ENCODE measurements at places on chromosomes 6 and 20.

DNA sequence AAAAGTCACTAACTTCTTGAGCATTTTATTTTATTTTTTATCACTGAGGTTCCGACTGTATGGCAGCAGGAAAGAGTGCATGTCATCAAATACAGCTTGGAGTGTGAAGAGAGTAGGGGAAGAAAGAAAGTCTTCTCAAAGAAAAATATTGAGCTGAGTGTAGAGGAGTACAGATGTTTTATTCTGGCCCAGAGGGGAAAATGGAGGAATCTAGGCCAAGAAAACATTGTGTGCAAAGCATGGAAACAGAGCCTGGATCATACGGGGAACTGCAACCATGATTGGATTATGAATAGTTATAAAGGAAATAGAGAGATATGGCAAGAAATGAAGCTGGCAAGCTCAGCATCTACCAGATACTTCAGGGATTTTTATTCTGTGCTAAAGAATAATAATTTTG lies 104.2 kb upstream of the SCGN start:
- DNase-seq = no peak

DNA sequence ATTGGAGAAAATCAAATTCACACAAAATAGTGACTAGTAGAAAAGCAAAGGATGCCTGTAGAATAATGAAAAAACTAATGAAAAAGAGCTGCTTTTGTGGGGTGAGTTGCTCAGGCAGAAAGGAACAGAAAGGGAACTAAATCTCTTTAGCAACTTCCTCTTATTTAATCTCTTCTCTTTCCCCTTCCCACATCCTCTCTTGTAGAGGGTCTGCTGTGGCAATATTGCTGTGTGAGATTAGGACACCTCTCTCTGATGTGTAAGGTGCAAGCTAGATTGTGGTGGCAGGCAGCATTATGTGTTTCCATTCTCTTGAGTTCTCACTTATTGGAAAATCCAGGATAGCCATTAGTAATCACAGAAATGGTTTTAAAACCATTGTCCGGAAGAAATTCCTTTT lies 49.7 kb downstream of the SYNE1 start:
- DNase-seq = no peak

DNA sequence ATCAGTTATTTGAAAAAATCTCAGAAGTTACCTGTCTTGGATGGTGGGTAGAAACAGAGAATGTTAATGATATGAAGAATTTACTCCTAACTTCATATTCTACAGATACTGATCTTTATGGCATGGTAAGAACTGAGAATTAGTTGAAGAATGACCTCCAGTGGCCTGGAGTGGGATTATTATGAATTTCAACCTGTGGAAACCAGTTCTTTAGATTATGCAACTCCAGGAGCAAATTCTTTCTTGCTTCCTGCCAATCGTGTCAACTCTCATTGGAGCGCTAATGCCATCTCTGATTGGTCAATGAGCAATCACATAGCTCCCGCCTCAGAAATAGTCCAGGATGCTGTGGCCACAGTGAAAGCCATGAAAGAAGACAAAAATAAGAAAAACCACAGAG lies 40.6 kb downstream of the LYRM2 start:
- no peak for DNase-seq

- no peak for DNase-seq
Observed at GRCh38 chr20:57663681-57664451, 43.6 kb upstream of the ZBP1 start.

- no peak for DNase-seq
Observed at GRCh38 chr20:2330090-2330695, 34.4 kb downstream of the TGM3 start.

- DNase-seq = no peak
Observed at GRCh38 chr20:54205450-54205849, 2.4 kb upstream of the PFDN4 start.

DNA sequence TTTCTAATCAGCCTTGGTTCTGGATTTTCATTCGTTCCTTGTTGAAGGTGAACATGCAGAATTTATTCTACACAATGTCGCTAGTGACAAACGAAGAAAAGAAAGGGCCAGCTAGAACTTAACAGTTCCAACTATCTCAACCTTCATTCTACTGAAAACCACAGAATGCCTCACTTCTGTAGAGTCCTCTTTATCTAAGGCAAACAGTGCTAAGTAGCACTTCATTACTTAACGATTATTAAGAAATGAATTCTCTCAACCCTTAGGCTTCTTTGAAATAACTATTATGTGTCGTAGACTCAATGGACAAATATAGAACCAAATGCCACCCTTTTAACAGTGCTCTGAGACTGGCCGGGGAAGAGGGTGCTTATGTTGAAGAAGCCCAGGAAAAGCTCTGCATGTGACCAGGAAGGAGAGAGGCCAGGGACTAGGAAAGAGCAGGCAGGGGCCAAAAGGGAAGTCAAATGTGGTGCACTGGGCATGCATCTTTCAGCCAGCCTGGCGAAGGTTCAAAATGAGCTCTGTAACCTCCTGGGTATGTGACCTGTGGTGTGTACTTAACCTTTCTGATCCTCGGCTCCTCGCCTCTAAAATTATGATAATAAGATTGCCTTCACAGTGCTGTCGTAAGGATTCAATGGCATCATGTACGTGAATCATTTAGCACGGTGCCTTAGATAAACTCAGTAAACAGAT lies 55.4 kb upstream of the BMP2 start:
- DNase-seq = no peak

- no peak for DNase-seq
Observed at GRCh38 chr20:18527836-18528235, 20.1 kb downstream of the SEC23B start.

GRCh38 chr6:130140084-130140483 lies 82.7 kb downstream of the SAMD3 start:
- no peak for DNase-seq

DNA sequence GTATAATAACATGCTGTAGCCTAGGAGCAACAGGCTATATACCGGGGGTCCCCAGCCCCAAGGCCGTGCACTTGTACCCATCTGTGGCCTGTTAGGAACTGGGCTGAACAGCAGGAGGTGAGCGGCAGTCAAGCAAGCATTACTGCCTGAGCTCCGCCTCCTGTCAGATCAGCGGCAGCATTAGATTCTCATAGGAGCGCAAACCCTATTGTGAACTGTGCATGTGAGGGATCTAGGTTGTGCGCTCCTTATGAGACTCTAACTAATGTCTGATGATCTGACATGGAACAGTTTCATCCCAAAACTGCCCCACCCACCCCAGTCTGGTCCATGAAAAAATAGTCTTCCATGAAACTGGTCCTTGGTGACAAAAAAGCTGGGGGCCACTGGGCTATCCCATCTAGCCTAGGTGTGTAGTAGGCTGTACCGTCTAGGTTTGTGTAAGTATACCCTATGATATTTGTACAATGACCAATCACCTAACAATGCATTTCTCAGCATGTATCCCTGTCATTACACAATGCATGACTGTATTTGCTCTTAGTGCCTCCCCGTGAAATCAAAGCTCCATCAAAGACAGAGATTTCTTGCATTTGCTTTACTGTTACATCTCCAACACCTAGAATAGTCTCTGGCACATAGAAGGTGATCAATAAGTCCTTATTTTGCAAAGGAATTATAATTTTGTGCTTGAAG lies 30.8 kb downstream of the NHSL1 start:
- no peak for DNase-seq

GRCh38 chr6:166202321-166202733 lies 34.7 kb upstream of the TBXT start:
- DNase-seq = no peak

DNA sequence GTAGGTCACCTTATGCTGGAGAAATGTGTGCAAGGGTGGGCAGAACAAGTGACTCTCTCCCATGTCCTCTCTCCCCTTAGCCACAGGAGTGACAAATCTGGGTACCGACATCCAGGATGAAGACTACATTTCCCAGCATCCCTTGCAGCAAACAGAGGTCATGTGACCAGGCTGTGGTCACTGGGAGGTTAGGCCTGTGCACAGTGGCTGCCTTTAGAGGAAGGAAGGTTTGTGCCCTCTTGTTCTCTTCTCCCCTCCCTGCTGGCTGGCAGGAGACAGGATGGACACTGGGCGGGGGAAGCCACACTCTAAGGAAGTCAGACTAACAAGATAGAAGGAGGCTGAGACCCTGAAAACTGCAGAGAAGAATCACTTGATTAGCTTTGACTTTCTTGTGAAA lies 360.2 kb downstream of the PREX1 start:
- no peak for DNase-seq

DNA sequence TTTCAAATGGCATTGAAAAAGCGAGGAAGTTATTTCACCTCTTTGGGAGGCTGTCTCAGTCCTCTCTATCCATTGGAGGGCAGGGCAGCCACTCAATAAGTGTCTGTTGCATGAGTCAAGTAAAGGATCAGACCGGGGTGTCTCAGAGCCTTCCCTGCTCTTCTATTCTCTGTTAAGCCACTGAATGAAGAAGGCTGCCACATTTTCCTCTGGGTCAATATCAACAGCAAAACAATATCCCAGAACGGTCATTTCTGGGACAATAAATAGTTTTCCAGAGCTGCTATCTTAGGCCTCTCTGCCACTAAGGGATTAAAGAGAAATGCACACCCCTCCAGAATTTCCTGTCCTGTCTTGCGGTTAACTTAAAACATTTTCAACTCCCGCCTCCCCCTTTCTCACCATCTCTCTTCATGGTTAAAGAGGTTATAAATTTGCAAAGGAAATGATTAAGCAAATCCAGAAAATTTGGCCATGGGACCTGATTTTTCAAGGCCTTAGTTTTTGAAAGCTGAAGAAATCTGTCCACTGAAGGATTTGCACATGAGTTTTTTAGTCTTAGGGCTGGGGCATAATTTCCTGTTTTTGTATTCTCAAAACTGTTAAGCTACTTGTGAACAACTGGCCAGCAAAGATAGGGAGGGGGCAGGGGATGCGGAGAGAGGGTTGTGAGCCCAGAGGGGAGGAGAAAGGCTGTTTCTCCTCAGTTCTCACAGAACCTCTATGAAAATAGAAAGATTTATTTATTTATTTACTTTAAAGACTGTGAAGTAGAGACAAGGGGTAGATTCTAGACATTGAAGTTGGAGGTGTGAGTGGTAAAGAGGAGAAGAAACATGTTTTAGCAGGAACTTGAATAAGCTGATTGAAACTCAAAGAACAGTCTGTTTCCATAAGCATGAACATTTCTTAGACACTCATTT lies 135.7 kb downstream of the BCAS1 start:
- DNase-seq = no peak

DNA sequence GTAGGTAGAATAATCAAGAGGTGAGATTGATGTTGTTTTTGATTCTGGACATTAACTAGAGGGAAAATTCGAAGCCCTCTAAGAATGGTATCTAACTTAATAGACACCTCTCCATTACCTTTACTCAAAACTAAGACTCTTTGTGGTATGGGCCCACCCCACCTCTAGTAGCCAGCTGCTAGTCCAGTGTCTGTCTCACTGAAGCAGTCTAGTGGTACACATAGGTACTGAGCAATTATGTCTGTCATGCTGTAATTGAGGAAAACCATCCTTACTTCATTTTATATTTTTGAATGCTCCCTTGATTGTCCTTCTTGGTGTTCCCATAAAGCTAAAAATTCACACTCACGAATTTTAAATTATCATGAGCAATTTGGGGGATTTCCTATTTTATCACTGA lies 290.7 kb downstream of the ARHGAP18 start:
- no peak for DNase-seq

DNA sequence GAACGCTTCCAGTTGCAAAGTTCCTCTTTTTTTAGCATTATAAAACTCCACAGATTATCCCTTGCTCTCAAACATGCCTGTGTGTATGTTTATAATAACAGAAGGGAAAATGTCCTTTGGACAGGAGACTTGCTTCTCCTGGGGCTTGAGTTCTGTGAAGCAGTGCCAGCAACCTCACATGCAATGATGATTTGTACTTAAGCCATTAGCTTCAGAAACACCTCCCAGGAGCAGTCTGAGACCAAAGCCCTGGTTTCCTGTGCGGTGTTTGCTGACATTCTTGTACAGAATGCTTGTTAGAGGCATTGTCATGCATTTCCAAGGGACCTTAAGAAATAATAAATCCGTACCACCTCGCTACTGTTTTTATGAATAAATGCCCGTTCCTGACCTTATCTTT lies 752.8 kb downstream of the CBLN4 start:
- no peak for DNase-seq

DNA sequence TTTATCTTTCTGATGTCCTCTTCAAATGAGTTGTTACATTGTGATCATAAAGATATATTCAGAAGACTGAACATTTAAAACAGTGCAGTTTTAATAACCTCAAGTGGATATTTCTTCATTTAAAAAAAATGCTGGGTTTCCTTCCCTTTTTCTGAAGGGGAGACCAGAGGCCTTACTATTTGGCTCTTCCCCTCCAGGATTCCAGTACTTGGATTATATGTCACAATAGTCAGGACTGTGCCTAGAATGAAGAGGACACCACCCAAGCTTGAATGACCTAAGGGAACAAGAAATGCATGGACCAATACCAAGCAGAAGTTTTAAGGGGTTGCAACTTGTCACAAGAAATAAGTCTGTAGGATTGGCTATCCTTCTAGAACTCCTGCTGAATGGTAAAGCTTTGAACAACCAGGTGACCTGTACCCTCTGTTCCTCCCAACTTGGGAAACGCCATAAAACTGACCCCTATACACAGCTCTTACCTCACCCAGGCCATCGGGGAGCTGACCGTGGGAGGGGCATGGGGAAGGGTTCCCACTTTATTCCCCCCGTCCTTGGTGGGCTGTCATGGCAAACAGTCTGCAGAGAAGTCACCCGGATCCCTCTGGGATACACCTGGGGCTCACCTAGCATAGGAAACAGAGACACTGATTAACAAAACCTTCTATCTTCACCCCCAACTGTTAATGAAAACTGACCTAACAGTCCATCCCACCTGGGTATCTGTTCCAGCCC lies 2.0 kb downstream of the FRS3 start:
- DNase-seq = no peak

DNA sequence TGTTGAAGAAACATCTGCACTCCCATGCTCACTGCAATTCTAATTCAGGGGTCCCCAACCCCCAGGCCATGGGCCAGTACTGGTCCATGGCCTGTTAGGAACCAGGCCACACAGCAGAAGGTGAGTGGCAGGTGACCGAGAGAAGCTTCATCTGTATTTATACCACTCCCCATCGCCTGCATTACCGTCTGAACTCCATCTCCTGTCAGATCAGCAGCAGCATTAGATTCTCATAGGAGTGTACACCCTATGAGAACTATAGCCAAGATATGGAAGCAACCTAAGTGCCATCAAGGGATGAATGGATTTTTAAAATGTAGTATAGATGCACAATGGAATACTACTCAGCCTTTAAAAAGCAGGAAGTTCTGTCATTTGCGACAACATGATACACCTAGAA lies 53.2 kb downstream of the MBOAT1 start:
- DNase-seq = no peak

- DNase-seq = no peak
Observed at GRCh38 chr6:83781506-83781905, 71.7 kb upstream of the RIPPLY2 start.

DNA sequence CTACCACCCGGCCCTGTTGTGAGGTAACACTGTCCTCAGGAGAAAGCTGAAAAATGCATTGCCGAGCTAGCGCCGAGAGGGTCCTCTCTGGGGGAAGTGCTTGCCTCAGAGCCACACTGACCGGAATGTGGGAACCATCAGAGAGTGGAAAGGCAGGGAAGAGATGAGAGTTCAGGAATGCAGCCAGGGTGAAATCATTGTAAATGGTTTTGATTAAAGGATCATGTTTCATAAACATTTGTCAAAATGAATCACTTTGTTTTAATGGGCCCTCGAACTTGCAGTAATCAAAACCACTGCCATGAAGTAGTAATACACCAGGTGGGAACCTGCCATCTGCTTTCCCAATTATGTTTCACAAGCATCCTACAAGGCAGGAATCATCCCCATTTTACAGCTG lies 16.9 kb upstream of the IL17F start:
- DNase-seq = no peak

GRCh38 chr6:124076336-124077048 lies 272.8 kb downstream of the NKAIN2 start:
- DNase-seq = no peak

GRCh38 chr6:26233649-26234420 lies 131.2 kb upstream of the BTN3A2 start:
- DNase-seq = peak; percentile 42
